NCI-H524 treated with DMSO at 0.1 percent for 48 hours (cell line): ENCODE measurements at places on chromosomes 1 and 21.

GRCh38 chr1:20472860-20473711, 12.9 kb downstream of the CAMK2N1 start:
- no peak for DNase-seq

- DNase-seq: no peak
Measured at GRCh38 chr1:151989211-151989862, 4.3 kb downstream of the S100A10 start.

- DNase-seq: peak; percentile 0
Measured at GRCh38 chr1:80155371-80155770, 1148.8 kb upstream of the ADGRL4 start.

GRCh38 chr1:201678264-201679101, 139.6 kb downstream of the NAV1 start:
- DNase-seq: peak; percentile 77

- DNase-seq: no peak
Measured at GRCh38 chr1:172905452-172905851, 145.3 kb downstream of the TNFSF18 start.

DNA sequence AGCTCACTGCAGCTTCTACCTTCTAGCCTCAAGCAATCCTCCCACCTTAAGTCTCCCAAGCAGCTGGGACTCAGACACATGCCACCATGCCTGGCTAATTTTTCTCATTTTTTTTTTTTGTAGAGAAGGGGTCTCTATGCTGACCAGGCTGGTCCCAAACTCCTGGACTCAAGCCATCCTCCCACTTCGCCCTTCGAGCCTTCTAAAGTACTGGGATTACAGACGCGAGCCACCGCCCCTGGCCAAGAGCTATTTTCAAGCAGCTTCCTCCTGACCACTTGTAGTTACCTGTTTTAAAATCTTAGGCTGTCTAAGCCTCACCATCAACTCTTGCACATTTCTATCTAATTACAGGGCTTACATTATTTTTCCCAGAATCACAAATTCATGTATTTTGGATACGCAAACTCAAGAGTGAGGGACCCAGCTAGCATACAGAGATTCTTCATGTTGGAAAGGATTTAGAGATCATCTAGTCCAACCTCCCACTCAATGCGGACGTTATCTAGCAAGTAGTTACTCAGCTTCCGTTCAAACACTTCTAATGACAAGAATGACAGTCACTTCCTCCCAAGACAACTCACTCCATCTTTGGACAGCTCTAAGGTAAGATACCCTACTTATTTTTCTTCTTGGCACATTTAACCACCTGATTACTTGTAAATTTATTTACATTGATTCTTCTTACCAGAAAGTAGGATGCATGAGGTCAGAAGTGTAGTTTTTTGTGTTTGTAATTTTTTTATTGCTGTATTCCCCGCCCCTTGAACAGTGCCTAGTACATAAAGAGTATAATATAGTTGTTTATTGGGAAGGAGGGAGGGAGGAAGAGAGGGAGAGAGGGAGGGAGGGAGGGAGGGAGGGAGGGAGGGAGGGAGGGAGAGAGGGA, 65.4 kb downstream of the LUZP1 start:
- DNase-seq: no peak

DNA sequence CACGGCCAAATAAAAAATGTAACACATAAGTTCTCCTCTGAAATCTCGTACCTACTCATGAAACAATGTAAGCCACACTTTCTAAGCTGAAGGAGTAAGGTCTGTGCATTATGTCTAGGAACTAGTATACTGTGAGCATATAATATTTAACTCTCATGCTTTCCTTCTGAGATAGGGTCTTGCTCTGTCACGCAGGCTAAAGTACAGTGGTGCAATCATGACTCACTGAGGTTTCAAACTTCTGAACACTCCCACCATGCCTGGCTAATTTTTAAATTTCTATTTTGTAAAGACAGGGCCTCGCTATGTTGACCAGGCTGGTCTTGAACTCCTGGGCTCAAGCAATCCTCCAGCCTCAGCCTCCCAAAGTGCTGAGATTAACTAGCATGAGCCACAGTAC, 71.3 kb downstream of the AHCTF1 start:
- DNase-seq: no peak

DNA sequence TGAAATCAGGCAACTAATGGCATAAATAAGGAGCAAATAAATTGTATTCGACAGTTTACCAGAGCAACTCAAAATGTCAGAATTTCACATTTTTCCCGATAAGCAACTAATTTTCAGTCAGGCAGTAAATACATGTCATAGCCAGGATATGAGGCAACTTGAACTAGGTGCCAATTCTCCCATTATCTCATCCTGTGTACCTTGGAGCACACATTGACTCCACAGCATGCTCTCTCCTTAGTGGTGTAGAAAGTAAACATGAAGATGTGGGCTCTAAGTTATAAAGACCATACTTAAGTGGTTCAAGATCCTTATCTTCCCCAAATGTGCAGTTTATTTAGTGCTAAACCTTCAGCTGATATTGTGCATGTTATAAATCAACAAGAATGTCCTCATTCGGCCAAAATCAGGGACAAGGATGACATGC, 197.8 kb downstream of the VAV3 start:
- DNase-seq: no peak

DNA sequence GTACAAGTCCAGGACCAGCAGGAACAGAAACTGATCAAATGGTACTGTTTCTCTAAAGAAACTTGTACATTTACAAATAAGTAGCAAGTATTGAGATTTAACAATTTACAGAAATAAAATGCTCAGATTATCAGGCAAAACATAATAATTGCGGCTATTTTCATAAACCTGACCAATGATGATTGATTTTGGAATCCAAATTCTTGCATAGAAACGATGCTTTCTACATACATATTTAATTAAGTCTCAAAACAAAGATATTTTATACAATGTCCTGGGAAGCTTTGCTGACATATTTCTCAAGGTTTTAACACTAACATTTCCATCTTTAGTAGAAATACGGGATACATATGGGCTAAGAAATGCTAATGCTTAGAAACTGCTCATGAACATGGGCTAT, 157.1 kb downstream of the VAV3 start:
- no peak for DNase-seq

- no peak for DNase-seq
Measured at GRCh38 chr1:63343922-63344321, 21.6 kb downstream of the FOXD3 start.

DNA sequence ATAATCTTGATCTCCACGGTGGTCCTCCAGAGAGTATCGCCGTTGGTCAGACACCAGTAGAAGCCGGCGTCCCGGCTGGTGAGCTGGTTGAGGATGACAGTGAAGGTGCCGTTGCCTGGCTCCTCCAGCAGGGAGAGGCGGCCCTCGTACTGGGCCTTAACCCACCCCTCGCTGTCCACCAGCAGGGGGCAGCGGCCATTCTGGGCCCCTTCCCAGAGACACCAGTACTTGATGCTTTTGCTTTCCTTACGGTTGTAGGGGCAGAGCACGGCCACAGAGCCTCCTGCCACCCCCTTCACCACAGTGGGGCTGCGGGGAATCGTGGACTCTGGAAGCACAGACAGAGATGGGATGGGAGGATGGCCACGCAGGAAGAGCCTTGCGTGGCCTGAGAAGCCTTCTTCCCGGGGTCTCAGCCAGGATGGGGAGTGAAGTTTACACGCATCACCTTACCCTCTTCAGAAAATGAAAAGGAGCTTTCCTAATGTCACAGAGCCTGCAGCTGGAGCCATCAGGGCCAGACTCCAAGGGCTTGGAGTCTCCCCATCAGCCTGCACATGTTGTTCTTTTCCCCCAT, 10.7 kb downstream of the PIGR start:
- DNase-seq: no peak

GRCh38 chr1:241817956-241818612, 29.9 kb upstream of the EXO1 start:
- no peak for DNase-seq

DNA sequence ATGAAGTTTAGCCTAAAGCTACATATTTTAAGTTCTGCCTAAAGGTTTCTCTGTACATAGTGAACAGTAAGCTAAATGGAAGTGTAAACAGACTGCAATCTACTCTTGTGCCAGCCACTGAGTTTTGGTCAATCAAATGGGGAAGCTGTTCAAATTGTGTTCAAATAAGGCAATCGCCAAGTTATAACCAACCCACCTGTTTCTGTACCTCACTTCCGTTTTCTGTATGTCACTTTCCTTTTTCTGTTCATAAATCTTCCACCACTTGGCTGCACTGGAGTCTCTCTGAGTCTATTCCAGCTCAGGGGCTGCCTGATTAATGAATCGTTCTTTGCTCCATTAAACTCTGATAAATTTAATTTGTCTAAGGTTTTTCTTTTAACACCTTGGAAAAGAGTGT, 10.8 kb upstream of the THEM4 start:
- no peak for DNase-seq

DNA sequence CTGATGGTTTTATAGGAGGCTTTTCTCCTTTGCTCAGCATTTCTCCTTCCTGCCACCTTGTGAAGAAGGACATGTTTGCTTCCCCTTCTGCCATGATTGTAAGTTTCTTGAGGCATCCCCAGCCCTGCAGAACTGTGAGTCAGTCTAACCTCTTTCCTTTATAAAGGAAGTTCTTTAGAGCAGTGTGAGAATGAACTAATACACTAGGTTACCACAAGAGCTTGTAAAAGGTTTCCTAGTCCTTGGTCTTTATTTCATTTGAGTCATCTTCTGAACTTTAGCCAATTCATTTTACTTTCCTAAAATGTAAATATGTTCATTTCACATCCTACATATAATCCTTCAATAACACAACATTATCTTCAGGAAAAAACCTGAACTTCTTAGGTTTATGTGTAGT, 365.3 kb downstream of the HHIPL2 start:
- no peak for DNase-seq

GRCh38 chr1:14826172-14826636, 227.7 kb downstream of the KAZN start:
- no peak for DNase-seq

DNA sequence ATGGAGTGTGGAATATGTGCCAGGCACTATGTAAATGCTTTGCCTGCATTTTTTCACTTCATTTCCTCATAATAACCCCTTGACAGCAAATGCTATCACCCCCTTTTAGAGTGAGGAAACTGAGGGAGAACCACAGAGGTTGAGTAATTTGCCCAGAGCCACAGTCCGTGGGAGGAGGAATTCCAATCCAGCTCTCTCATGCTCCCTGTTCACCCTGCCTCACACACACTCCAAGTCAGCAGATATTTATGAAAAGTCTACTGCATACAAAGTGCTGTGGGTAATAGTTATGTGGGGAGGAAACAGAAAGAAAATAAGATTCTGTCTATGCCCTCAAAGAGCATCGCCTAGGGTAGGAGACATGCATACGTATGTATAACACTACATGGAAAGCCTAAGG, 30.9 kb upstream of the RBM15 start:
- no peak for DNase-seq

GRCh38 chr1:205258719-205259118, 31.0 kb downstream of the TMCC2 start:
- DNase-seq: no peak

- DNase-seq: peak; percentile 7
Measured at GRCh38 chr1:204408074-204408507, 3.5 kb downstream of the PPP1R15B start.

GRCh38 chr1:55685560-55685959, 470.4 kb upstream of the USP24 start:
- no peak for DNase-seq

DNA sequence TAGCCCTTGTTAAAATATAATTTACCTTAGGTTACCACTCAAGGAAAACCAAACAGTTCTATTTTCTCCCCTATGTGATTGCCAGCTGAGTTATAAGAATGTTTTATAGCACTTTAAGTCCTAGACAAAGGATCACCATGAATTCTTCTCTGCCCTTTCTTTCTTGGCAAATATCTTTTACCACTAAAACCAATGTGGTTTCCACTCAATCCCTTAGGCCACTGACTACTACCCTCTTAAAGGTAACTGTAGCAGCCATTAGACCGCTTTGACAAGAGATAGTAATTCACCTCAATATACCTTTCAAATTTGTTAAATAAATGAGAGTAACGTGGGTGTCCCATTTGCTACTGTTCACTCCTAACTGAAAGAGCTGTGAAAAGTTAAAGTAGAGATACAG, 307.9 kb upstream of the PRMT6 start:
- DNase-seq: no peak

DNA sequence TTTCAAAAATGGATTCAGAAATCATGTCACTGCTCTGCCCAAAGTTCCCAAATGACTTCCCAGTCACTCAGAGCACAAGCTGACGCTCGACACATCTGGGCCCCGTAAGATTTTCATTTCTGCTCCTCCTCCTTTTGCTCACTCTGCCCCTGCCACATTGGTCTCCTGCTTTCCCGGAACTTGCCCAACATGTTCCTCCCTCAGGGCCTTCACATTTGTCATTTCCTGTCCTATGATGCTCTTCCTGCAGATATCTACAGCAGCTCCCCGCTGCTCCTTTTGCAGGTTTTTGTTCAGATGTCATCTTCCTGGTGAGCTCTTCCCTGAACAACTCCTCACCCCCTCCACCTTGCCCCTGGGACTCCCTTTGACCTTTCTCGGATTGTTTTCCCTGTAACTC, 58.5 kb upstream of the IVNS1ABP start:
- no peak for DNase-seq

DNA sequence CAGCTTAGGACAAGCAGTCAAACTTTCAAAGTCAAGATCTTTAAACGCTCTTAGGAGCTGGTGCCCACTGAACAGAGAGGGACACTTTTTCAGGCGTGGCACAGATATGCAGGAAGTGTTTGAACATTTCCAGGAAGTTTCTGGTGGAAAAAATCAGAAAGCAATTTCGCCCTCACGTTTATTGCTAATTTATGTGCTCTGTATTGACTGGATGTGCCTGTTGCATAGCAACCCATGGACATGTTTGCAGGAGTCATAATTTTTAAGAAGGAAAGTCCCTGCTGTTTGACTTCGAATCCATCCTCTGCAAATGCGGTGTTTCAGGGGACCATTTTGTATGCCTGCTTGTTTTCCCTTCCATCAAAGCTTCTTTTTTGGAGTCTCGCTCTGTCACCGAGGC, 239.9 kb upstream of the IRF2BP2 start:
- no peak for DNase-seq

DNA sequence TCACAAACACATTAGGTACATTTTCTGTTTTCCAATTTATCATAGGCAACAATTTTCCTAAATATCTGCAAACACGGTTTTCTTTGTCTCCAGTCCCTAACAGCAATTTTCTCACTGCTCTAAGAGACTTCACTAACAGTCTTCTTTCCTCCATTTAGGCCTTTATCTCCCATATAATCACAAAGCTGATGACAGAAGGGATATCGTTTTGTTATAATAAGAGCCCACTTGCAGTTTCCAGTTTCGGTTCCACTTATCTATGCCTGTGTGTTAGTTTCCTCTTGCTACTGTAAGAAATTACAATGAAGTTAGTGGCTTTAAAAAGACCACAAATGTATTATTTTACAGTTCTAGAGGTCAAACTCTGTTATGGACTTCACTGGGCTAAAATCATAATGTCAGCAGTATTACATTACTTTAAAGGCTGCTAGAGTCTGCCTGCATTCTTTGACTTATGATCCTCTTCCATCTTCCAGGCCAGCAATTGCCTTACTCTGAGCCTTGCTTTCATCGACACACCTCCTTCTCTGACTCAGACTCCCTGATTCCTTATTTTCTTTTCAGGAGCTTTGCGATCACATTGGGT, 549.3 kb downstream of the NCAM2 start:
- DNase-seq: no peak
